Ascending aorta (tissue), 2 donors: ENCODE measurements at places on chromosomes 2 and 18.
A peak's percentile ranks its signal among the peaks of the same experiment; 100 is the strongest.

GRCh38 chr18:48351216-48352050 is 57.8 kb downstream of the ZBTB7C start:
- no peak for DNase-seq

GRCh38 chr18:49321797-49322461 is 138.5 kb downstream of the DYM start:
- DNase-seq = no peak

DNA sequence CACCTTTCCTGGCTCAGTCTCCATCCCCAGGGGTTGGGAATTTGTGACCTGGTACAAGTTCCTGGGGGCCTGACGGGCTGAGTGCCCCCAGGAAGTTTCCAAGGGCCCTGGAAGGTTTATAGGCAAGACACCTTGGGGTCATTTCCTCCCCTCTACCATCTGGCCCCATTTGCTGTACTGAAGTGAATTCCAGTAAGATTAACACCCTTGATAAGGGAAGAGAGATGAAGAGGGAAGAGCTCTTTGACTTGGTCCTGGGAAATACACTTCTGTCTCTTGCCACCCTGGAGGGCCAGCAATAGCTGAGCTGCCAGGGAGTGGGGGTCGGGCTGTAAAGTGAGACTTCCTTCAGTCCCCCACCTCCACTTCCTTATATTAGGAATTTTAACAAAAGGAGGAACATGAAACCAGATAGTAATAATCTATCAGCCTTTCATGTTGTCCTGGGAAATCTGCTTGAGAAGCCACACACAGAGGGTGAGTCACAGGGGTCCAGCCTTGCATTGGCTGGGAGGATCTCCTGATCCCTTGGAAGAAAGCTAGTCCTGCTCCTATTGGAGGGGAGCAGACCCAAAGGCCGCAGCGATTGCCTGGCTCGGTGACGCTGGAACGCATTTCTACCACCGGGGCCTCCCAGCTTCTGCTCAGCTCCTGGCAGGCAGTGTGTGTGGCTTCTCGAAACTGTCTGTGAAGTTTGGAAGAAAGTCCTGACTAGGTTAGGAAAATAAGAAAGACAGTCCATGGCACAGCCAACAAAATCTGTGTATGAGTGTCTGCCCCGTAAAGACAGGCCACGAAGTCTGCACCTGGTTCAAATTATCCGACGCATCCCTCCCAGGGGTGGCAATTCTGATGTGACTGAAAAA is 87.3 kb downstream of the ACAA2 start:
- peak; percentile 69 for DNase-seq

- peak; percentile 71 for DNase-seq
Observed at GRCh38 chr18:23136326-23137096, 1.2 kb downstream of the CABLES1 start.

GRCh38 chr2:60523963-60524362 is 29.5 kb downstream of the BCL11A start:
- DNase-seq = no peak

DNA sequence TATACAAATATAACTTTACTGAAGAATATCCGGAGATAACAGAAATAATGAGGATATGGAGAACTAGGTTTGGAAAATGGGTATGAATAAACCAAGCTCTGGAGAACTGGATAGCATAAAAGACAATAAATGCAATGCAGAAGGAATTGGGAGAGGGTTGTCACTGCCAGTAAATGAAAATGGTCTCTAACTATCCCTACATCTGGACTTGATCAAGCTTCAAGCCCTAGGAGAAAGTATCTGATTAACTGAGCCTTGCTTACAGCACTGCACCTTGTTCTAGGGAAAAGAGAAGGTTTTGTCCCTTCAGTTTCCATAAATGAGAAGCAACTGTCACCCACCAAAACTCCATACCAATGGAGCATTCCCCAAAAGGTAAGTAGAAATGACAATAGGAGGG is 514.6 kb upstream of the ZEB2 start:
- no peak for DNase-seq

- DNase-seq = no peak
Observed at GRCh38 chr2:240732911-240733622, 41.4 kb downstream of the AQP12A start.

DNA sequence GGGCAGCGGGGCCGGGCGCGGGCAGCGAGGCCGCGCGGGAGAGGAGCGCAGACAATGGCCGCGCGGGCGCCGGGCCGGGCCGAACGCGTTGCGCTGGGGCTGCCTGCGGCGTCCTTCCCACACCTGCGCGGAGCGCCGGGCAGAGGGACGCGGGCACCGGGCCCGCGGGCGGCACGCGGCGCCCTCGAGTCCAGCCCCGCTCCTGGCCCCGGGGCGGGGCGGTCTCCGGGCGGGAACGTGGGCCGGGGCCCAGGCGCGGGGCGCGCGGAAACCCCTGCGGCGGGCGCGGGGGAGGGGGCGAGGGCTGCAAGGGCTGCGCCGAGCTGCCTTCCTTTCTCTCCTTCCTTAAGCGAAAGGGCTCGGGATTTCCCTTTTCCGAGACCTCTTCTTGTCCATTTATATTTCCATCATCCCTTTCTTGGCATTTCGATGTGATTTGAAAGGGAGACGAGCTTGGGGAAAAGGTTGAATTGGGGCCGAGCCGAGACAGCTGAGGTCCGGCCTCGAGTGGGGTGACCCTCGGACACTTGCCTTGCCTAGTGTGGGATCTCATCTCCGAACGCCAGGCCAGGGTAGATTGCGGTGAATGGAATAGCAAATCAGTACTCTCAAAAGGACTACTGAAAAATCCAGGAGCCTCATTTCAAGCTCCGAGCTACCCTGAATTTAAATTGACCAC is 676 bp downstream of the KLHL23 start:
- no peak for DNase-seq

DNA sequence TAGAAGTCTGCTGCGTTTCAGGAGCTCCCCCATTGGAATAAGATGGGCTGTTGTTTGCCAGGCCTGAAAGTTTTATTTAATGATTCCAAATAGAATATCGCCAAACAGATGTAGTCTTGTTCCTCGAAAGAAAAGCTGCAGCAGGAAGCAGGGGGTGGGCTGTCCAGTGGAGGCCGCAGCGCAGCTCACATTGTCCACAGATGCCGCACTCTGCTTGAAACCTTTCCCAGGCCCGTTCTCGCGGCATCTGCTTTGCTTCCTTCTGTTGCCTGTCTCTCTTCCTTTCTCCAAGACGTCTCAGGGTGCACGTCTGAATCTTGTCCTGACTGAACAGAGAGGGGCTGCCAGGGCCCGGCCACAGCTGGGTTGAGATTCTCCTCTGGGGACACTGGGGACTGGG is 12.4 kb upstream of the IGFBP2 start:
- no peak for DNase-seq

- DNase-seq = no peak
Observed at GRCh38 chr2:235480614-235481013, 13.2 kb upstream of the AGAP1 start.

GRCh38 chr2:102724553-102724952 is 37.3 kb upstream of the TMEM182 start:
- DNase-seq = no peak

DNA sequence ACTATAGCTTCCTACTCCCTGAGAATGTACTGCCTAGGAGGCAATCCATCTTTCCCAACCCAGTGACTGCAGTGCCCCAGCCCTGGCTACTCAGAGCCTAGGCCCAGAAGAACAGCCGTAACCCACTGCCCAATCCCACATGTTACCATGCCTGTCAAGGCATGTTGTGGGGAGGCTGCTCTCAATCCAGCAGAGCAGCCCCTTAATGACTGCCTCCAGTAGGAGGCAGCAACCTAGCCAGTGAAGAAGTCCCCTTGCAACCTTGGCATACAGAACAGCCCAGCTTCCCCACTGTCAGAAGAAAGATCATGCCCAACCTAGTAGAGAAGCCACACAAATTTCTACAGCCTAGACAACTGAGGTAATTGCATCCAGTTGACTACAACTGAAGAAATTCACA is 44.2 kb upstream of the CDH7 start:
- no peak for DNase-seq
